Hindlimb muscle (tissue), 1 donor: ENCODE measurements at places on chromosomes 11 and 22.
A peak's percentile ranks its signal among the peaks of the same experiment; 100 is the strongest.

DNA sequence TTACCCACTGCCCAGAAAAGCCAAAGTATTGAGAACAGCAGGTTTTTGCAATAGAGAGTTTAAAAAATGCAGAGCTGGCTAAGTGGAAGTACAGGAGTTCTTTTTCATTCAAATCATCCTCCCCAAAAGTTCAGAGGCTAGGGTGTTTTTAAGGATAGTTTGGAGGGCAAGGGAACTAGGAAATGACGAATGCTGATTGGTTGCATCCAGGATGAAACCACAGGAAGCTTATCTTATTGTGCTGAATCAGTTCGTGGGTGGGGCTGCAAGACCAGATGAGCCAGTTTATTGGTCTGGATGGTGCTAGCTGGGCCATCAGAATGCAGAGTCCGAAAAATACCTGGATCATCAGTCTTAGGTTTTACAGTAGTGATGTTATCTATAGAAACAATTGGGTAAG is 1427.1 kb downstream of the LRRC4C start:
- no peak for DNase-seq

- DNase-seq, result peak; percentile 70
Measured at GRCh38 chr11:120172054-120172911, 34.4 kb upstream of the TRIM29 start.

- DNase-seq, result no peak
Measured at GRCh38 chr11:35822815-35823495, 120.9 kb upstream of the LDLRAD3 start.

- DNase-seq, result no peak
Measured at GRCh38 chr11:44005956-44006355, 41.8 kb upstream of the ACCSL start.
